ENCODE measurements at places on chromosomes 2 and 18.
A peak's percentile ranks its signal among the peaks of the same experiment; 100 is the strongest.

DNA sequence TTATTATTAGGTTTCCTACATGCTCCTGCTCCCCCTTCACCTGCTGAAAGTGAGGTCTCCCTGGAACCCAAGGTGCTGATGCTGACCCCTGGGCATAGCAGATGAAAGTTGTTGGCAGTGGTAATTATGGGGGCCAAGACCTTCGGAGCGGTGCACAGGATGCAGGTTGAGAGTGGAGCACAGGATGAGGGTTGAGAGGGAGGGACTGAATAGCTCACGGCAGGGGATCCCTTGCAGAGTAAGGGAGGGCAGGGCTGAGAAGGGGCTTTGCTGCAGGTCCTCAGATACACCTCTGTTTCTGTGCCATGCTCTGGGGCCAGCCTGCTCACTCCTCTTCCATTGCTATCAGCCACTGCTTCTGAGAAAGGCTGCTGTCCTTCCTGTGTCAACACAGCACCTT, 163.3 kb downstream of the FHOD3 start:
- DNase-seq = no peak

GRCh38 chr2:121803503-121803902, 48.1 kb downstream of the TSN start:
- DNase-seq = no peak

- no peak for DNase-seq
These were observed 1.6 kb downstream of the NUP35 start for GRCh38 chr2:183125659-183126341.

- peak; percentile 57 for DNase-seq
These were observed 3.0 kb upstream of the PLEK start for GRCh38 chr2:68362069-68362468.

- DNase-seq = no peak
These were observed 27.0 kb upstream of the HNMT start for GRCh38 chr2:137937246-137937645.

- no peak for DNase-seq
These were observed 102.2 kb upstream of the CELF4 start for GRCh38 chr18:37667836-37668235.

DNA sequence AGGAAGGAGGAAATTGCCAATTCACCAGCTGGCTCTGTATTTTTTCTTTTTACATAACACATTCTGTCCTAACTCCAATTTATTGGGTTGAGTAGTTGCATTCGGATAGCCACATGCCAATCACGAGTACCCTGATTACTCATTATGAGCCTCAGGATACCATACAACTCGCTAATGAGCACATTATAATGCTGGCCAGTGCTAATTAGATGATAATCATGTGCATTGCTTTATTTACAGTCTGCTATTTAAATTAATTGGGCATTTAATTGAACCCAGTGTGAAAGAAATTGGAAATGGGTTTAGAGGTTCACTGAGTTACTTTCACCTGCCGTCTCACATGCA, 15.2 kb downstream of the G6PC2 start:
- DNase-seq = no peak

All from H7 (cell line).